ENCODE measurements at places on chromosomes 16 and 17.

GRCh38 chr17:3557768-3558583, at the start of gene TRPV3:
TSS of gene TRPV3 (minus strand) at chr17:3557812. CDS start at chr17:3554850, 2,962 bp downstream.
- DNase-seq: peak; percentile 68

- no peak for DNase-seq
Measured at GRCh38 chr16:87540072-87540896, 47.5 kb upstream of the ZCCHC14 start.

- no peak for DNase-seq
Measured at GRCh38 chr17:69552986-69553667, 138.6 kb downstream of the MAP2K6 start.

DNA sequence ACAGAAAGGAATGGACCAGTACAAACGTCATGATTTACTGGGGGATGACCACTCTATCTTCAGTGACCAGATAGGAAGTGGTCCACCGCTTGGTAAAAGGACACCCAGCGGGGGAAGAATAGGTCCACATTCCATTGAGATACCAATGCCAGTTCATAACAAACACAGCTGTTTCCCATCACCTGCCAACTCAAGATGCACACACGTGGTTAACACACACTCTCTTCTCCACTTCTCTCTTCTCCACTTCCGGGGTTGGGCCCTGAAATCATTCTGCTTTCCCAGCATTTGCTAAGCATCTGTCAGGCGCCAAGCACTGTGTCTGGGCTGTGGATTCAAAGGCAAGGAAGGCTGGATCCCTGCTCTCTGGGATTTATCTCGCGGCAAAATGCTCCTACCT, 175.5 kb downstream of the SLC39A11 start:
- DNase-seq: peak; percentile 15

DNA sequence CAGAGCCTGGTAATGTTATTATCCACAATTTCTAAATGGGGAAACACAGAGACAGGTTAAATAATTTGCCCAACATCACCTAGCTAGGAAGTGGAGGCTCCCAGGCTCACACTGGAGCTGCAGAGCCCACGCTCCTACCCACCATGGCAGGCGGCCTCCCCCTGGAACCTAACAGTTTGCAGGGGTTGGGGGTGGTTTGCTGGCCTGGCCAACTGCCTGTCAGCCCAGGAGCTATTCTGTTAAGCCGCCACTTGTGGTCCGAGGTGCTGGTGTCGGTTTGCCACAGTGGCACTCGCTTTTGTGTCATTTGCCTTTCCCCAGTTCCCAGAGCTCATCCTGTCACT, 3.6 kb downstream of the PRCD start:
- no peak for DNase-seq

DNA sequence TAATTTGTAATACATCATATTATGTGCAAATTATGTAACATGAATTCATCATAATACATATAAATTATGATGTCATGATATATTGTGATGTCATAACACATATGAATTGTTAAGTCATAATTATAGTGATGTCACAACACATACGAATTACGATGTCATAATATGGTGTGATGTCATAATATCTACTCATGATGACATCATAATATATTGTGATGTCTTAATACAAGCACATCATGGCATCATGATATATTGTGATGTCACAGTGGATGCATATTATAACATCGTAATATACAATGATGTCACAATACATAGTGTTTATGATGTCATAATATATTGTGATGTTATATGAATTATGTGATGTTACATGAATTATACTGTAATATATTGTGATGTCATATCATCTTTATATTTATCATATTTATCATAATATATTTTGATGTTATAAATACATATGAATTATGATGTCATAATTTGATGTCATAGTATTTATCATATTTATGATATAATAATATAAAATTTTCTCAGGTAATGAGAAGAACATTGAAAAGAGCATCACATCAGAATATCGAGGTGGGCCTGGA, 1793.0 kb downstream of the TP53TG3F start:
- peak; percentile 6 for DNase-seq

DNA sequence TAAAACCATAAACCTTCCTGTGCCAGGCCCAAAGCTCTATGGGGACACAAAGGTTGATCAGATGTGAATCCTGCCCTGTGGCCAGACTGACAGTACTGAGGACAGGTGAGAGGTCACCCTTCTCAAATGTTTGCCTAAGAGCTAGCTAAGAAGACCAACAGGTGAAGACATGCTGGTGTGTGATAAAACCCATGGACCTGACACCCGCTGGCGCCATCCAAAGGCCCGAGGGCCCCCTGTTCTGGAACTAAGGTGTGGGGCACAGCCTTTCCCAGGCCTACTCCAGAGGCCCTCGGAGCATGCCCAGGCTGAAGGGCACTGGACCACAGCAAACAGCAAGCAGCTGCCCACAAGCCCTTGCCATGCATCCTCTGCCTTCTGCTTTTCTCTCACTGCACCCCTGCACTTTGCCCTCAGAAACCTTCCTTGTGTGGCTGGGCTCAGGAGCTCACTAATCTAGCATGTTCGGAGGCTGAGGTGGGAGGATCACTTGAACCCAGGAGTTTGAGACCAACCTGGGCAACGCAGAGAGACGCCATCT, 5.2 kb upstream of the CDK3 start:
- no peak for DNase-seq

All from fibroblast of mammary gland (primary cell).